ENCODE measurements at places on chromosomes 3 and 15.

GRCh38 chr3:184255291-184256039 lies 5.9 kb downstream of the CAMK2N2 start:
- DNase-seq, result no peak

- no peak for DNase-seq
Measured at GRCh38 chr3:71905426-71905825, 120.5 kb upstream of the PROK2 start.

DNA sequence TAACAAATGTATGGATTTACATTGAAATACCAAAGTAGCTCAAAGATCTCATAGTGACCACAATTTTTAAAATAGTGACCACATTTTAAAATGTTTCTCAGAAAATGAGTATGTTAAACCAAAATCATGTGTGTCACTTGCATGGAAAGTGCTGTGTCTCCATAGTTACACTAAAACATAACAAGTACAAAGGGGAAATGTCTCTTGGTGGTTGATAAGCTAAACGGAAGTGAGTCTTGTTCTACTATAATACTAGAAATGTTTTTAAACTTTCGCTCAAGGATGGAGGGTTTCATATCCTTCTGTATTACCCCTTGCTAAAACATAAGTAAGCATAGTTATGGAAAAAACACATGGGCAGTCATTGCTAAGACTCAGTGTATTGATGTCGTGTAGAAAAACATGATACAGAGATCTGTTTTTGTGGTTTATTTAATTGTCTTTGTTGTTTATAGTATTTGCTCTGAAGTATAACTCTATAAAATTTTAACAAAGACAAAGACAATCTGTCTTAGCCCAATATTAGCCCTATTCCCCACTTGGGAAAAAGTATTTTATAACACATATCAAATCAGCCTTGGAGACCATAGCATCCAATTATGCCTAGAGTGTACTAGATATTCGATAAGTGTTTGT lies 27.0 kb upstream of the DENND4A start:
- no peak for DNase-seq

DNA sequence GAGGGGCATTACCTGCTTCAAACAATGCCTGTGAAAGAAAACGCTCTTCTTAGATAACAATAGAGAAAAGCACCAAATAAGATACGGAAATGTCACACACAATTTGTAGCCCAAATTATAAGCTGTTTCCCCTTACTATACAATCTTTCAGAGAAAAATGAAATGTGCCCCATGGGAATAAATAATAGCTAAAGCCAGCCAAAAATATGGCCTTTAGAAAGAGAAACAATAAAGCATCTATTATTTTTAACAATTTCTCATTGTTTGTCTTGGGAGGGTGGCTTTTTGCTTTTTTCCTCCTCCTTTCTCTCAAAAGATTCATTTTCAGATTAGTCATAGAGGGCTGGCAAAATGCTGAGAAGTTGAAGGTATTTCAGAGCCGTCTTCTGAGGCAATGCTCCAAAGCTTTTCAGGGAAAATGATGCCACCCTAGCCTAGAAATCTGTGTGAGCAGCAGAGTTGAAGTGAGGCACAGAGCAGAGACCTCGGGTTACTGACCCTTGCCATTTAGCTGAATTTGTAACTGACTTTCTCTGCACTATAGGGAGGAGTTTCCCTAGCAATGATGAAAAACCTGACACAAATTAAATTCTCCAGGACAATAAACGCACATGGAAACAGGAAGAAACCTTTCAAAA lies 86.3 kb upstream of the PRICKLE2 start:
- no peak for DNase-seq

DNA sequence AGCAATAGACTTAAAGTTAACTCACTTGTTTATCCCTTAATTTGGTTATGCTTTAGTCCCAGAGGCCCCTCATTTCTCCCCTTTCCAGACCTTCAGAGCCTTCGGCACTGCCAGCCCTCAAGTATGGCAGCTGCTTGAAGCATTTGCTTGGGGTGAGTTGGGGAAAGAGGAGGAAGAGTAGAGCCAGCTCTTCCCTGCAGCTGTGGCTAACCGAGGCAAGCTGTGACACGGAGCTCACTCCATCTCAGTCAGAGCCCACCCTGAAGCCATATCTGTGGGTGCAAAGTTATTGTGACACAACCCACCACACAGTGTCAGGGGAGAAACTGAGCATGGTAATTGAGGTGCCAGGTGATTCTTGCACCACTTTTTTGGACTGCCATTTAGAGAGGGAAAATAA lies 66.1 kb downstream of the FILIP1L start:
- DNase-seq, result no peak

DNA sequence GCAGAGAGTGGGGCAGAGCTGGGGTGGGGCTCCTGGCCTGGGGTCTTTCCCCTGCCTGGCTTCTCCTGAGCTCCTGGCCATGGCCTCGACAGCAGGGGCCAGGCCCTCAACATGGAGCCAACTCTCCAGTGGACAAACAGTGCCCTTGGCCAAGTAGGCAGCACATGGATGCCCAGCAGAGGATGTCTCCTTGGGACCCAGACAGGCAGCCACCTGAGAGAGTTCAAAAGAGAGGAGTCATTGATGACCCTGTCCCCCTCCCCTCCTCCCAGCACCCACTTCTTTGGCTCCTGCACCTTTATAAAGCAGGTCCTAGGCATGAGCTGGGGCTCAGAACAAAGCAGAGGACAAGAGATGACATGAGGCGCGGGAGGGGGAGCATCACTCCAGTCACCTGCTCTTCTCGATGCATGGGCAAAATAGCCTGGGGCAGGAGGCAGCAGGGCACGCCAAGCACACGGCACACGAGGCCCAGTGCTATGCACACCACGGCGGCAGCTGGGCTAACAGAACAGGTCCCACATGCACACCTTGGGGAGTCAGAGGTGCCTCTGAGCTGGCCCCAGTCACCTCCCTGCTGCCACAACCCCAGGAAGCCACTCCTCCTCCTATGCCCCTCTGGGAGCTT lies 27.4 kb downstream of the SHISA5 start:
- no peak for DNase-seq

DNA sequence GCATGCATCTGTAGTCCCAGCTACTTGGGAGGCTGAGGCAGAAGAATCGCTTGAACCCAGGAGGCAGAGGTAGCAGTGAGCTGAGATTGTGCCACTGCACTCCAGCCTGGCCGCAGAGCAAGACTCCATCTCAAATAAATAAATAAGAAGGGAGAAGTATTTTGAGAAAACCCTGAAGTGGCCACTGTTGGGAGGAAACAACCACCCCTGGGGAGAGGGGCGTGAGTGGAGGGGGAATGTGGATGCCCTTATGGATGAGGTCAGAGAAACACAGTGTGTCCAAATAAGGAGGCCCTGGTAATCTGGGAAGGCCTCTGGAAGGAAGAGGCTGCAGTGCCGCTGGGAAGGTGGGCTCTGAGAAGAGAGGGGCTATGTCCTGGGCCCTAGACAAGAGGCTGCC lies 4.2 kb upstream of the CPLX3 start:
- no peak for DNase-seq

DNA sequence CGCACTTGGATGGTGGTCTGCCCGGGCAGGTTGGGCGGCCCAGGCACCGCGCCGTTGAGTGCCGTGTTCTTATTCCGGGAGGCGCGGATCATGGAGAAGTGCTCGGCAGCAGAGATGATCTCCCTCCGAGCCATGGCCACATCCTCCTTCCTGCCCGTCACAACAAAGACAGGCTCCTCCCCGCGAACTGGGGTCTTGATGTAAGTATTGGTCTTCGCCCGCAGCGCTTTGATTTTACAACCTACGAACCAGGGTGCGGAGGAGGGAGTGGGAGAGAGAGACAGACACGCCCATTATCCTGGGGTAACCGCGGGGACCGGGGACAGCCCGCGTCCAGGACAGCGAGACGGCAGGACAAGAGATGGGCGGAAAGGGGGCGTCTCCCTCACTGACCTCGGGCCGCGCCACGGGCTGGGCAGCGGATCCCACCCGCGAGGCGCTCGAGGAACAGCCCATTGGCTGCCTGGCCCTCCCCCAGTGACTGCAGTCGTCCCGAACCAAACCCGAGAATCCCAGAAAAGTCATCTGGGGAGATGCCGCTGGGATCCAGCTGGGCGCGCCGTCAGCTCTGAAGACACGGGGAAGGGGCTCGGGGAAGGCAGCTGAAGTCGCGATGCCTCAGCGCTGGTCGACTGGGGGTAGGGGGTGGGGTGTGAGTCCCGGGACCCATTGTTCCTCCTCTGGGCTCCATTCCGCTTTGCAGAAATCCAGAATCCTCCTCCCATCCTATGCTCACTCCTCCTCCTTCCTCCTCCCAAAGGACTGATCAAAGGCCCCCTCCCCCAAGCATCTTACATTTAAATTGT lies 1.2 kb downstream of the MEX3B start:
- peak; percentile 41 for DNase-seq

GRCh38 chr3:193165431-193166120 lies 75.4 kb upstream of the PLAAT1 start:
- DNase-seq, result no peak

GRCh38 chr15:76987276-76987675 lies 7.7 kb upstream of the PSTPIP1 start:
- no peak for DNase-seq

DNA sequence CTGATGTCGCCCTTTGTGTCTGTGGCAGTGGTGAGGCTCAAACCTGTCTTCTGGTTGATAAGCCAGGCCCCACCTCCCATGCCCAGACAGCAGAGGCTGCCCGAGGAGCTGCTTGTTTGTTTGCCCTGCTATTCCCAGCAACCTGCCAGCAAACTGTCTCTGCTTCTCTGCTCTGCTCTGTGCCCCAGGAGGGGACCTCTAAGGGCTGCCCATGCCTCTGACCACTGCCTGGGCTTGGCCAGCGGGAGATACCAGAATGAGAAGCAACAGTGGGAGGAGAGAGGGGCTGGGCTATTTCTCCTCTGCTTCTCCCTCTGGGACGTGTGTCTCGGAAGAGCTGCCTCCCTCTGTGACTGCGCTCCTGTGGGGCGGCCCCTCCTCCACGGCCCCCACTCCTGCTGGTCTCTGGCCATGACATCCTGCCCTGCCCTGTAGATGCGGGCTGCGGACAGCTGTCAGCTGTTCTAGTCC lies 213.1 kb downstream of the RPLP1 start:
- no peak for DNase-seq

DNA sequence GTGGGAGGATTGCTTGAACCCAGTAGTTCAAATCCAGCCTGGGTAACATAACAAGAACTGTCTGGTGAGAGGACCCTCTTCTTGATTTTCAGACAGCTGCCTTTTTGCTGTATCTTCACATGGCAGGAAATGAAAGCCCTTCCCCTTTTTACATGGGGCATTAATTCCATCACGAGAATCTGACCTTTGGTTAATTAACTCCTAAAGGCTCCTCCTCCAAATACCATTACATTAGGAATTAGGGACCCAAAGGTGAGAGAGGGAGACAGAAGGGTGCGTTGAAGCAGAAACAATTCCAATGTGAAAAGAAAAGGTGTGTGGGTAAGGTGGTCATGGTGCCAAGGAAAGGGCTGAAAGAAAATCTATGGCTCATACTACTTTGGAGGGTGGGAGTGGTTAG lies 536.2 kb downstream of the MAGI1 start:
- DNase-seq, result no peak

DNA sequence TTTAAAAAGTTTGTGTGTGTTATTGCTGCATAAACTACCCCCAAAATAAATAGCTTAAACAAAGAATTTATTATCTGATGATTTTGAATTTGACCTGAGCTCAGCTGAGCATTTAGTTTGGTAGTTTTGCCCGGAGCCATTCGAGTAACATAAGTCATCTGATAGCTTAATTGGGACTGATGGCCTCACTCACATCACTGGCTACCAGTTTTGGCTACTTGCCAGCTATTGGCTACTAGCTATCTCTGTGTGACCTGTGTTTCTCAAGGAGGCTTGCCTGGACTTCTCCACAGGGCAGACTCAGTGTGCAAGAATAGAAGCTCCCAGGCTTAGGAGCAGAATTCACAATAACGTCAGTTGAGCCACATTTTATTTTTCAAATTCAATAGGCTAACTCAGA lies 9.0 kb downstream of the CNTN3 start:
- no peak for DNase-seq

DNA sequence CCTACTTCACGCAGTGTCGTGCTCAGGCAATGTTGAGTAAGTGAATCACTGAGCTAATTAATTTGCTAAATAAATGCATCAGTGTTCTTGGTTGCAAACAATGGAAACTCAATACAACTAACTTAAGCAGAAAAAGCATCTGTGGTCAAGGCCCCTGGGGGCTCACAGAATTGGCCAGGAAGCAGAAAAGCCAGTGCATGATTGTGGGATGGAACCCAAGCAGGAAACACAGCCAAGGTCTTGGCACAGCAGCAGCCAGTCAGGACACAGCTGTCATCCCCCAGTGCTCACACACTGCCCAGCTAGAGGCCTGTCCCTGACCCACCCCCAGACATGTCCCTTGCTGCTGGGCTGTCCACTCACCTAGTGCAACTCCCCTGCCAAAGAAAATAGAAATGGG lies 85.9 kb downstream of the AQP9 start:
- DNase-seq, result no peak

DNA sequence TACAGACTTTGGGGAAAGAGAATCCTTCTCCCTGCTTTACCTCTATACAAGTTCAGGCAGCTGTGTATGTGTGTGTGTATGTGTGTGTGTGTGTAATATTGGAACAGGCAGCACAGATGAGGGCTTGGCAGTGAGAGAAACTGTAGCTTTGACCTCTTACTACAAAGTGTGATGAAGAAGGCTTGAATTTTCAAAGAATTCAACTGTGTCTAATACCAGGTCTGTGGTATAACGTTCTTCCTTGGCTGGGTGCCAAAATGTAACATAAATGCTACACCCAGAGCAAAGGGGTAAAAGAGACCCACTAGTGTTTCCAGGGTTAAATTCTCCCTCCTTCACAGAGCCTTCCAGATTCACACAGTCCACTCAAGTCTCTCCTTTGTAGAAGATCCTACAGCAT lies 51.1 kb downstream of the CHST2 start:
- DNase-seq, result no peak

DNA sequence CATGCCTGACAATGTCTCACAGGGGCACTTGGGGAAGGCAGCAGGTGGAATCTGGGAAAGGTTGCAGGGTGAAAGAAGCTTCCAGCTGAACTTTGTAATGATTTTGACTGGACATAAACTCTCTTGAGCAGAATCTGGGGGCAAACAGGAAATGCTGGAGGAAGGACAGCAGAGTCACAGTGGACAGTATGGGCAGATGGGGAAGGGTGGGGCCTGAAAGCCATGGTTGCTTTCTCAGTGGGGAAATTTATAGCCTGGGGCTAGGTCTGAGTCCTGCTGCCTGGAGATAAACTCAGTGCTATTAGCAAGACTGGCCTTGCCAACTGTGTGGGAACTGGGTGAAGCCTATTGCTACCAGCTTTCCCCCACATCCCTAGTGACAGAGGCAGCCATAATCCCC lies 203.2 kb downstream of the OSBPL10 start:
- no peak for DNase-seq

- DNase-seq, result no peak
Measured at GRCh38 chr3:194134231-194134756, 1.7 kb upstream of the HES1 start.

GRCh38 chr15:89150762-89151664 lies 62.8 kb downstream of the ABHD2 start:
- DNase-seq, result no peak
